ENCODE measurements at places on chromosomes 12 and 14.

- DNase-seq = no peak
Measured at GRCh38 chr14:64692986-64693809, 11.0 kb upstream of the PLEKHG3 start.

GRCh38 chr12:52063981-52064649 is 5.7 kb upstream of the ATG101 start:
- DNase-seq = no peak

- DNase-seq = no peak
Measured at GRCh38 chr12:11580125-11580751, 69.2 kb upstream of the ETV6 start.

GRCh38 chr14:51783765-51784164 is 76.6 kb upstream of the GNG2 start:
- DNase-seq = no peak

DNA sequence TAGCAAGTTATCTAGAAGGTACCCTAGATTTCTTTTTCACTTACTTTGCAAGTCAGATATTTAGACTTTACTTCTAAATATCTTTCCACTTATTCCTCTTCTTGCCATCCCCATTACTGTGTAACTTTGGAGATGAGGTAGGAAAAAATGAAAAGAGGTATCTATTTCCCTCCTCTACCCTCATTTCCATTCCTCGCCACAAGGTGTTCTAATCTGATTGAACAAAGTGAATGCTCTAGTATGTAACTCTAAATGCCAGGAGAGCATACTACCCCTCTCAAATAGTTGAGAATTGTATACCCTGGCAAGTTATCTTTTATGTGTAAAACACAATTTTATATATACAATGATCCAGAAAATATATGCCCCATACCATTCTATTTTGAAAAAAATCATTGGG is 1.7 kb upstream of the LDHB start:
- DNase-seq = no peak

DNA sequence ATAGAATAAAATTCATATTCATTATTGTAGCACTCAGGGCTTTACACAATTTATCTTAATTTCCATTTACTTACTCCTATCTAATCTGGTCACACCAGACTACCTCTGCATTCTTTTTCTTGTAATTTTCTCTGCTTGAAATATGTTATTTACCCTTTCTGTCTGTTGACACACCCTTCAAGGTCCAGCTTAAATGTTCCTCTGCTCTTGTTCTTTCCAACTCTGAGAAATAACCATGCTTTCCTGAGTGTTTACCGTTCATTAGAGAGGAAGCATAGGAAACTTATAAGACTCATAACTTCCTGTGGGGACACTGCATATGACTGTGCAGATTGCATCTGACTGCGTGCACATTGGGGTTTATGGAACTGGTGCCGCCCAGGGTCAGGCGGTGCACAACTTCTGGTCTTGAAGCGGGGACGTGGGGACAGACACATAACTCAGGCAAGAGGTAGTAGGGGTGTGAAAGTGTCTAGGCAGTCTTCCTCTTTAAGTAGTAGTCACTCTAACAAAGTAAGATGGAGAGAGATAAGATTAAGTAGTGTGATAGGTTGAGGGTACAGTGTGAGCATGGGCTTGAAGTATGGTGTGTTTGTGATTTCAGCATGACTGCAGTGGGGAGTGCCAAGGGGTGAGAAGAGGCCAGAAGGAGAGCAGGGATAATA is 42.6 kb upstream of the FOXJ2 start:
- no peak for DNase-seq
